ENCODE measurements at places on chromosomes 4 and X.

DNA sequence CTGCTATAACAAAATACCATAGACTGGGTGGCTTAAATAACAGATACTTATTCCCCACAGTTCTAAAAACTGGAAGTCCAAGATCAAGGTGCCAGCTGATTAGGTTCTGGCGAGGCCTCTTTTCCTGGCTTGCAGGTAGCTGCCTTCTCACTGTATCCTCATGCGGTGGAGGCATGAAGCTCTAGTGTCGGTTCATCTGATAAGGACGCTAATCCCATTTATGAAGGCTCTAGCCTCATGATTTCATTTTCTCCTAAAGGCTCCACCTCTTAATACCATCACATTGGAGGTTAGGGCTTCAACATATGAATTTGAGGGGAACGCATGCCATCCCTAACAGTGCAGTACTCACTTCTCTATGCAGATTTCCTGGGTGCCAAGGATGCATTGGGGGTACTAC is 57.9 kb upstream of the STIM2 start:
- DNase-seq = no peak

DNA sequence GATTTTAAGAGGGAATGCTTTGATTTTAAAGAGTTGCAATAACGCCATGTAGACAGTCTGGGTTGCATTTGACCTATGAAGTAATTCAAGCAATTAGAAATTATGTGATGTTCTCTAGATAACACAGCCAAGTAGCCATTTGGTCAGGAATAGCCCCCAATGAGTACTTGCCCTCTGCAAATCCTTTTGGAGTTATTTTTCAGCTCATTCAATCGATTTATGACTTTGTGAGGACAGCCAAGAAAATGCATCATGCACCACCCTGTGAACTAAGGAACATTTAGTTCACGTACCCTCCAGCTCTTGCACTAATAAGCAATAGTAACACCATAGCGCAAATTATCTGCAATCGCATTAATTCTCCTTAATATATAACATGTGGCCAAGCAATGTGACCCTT is 552.6 kb upstream of the INTU start:
- no peak for DNase-seq

GRCh38 chrX:136822337-136823095 is 41.8 kb upstream of the ARHGEF6 start:
- DNase-seq = no peak

DNA sequence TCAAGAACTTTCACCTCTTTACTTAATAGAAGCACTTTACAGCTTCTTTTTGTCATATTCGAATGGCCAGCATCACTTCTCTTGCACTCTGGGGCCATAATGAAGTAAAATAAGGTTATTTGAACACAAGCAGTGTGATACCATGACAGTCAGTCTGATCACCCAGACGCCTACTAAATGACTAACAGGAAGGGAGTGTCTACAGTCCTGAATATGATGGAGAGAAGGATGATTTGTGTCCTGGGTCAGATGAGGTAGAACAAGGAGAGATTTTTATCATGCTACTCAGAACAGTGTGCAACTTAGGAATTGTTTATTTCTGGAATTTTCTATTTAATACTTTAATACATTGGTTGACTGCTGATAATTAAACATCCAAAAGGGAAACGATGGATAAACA is 284.2 kb upstream of the F9 start:
- DNase-seq = no peak

GRCh38 chrX:39592776-39593175 is 505.0 kb downstream of the BCOR start:
- DNase-seq = no peak

GRCh38 chrX:5113128-5113527 is 1115.5 kb downstream of the NLGN4X start:
- no peak for DNase-seq

DNA sequence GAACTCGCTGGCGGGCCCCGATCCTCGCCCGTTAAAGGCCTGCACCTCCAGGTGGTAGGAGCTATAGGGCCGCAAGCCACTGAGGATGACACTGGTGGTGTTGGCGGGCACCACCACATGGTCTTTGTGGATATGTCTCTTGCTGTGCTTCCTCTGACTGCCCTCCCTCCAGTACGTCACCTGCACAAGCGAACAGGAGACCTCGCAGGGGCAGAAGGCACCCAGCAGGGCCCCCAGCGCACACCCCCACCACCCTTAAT is 20.7 kb downstream of the L1CAM start:
- DNase-seq = no peak

DNA sequence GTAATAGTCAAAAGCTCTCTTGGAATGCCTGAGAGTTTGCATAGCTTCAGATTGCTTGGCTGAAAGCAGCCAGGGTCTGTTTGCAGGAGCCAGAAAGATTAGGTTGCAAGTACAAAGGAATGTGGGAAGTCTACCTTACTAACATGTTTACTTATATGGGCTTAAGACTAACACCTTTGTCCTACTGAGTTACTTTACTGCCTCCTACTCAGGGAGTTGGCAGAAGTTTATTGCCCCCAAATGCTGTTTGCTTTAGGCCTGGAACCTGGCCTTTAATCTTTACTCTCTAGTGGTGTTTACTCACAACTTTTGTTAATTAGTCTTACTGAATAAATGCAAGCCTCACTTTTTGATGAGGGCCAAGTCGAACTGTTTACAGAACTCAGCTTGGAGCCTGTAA is 219.4 kb upstream of the ZC4H2 start:
- DNase-seq = no peak

DNA sequence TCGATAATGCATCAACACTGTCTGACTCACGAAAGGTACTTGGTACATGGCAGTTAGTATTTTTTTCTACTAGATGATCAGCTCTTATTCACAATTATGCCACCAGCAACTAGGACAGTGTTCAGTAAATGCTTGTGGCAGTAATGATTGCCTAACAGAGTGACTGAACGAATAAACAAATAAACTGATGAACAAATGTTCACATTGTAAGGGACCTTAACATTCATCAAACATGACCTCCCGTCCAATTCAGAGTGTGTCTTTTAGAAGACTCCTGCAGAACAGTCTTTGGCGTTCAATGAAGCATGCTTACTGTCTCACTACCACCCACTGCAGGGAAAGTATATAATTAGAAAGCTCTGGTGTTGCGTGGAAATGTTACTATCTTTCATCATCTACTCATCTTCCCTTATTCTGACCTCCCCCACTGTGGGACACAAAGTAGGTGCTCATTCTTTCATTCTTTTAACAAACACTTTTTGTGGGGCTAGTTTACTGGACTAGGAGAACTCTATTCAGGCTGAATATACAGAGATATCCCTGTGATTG is 319.3 kb downstream of the RAB28 start:
- no peak for DNase-seq

DNA sequence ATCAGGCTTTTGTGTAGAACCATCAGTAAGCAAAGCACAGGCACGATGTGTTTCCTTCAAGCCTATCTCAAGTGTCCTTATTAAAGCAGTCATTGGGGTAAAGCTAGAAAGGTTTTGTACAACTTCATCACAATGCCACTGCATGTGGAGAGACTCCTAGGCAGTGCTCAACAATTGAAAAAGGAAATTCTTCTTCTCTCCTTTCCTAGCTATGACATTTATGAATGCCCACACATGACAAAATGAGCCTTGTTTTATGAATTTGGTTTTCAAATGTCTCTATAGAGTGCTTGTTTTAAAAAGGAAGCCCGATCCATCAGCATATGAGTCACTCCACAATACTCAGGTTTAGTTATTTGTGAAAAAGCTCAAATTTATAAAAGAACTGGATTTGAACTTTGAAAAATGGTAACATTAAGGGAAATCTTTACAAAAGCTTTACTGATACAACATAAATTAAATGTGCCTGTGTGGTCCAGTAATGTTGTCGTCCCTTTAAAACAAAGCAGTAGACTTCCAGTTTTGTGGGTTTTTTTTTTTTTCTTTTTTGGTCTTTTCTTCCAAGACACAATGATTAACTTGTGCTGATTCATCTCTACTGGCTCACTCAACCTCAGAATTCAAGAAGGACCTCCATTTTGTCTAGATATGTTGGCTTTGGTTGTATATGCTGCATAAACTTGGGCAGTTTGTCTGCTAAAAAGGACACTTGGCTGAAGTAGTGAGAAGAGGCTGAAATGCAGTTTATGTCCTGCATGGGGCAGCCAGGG is 273.8 kb downstream of the GASK1B start:
- no peak for DNase-seq

GRCh38 chr4:143383005-143383574 is 46.4 kb downstream of the GAB1 start:
- no peak for DNase-seq

- DNase-seq = no peak
Measured at GRCh38 chr4:105140684-105141490, 5.8 kb upstream of the TET2 start.

DNA sequence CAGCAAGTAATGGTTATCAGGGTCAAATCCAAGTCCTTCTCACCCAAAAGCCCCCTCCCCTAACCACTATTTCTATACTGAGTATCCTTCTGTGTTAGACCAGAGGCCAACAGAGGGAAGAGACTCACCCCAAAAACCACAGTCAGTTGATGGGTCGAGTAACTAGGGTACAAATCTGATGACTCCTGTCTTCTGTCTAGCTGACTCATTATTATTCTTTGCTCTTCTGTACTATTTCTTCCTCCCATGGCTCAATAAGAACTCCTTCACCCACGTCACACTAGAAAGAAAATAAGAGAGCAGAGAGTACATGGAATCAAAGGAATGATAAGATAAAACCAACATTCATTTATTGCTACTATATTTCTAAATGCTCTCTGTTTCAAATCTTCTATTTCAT is 2.0 kb downstream of the RAB40A start:
- no peak for DNase-seq

DNA sequence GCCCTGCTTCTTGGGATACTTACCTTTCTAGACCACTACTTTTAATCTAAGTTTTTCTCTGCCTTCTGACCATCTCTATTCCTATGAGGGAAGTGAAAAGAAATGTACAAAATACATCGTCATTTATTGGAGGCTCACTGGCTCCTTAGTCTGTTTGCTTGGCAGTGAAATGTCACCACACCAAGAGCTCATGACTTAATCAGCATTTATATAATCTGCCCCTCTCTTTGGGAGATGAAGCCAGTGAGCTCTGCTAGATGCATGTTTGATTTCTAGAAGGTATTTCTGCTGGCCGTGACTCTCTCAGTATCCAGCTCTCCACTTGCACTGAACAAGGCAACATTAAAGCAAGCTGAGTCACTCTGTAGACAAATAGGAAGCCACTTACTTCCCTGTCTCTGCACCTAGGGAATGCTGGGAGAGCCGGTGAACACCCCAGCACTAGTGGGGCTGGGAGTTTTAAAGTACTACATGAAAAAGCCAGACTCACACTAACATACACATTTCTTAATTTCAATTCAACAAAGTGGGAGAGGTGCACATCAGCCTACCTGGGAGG is 79.1 kb downstream of the MID1IP1 start:
- DNase-seq = no peak

GRCh38 chr4:185859111-185859510 is 47.1 kb upstream of the SORBS2 start:
- no peak for DNase-seq

DNA sequence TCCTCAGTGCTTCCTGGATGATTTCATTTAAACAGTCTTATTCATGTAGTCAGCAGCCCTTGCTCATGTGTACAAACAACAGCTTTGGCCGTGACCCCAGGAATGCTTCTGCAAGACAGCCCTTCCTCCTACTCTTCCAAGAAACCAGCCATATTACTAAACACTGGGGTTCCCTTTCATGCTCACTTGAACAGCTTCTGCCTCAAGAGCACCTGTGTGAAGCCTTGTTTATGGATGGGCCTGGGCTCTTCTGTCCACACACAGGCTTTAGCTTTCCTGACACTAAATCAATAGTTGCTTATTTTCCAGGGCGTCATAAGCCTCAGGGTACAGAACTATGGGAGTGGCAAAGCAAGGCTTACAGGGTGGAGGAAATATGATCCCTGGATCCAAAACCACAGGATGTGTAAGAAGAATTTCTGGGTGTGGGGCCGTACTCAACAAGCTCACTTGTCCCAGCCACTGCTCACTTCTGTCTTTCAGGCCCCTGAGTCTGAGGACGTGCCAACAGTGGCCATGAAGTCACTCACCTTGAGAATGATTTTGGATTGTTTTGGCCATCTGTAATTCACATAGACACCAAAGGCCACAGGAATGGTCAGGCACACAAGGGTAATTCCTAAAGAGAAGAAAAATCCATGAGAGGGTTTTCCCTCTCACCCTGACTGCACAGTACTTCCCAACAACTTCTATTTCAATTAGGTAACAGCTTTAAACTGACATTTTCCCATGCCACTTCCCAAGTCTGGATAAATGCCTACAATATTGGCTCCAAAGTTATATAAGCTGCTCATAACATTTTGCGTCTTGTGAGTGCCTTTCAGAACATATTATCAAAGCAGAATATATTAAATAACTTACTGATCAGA is 17.7 kb downstream of the SLC10A6 start:
- no peak for DNase-seq

DNA sequence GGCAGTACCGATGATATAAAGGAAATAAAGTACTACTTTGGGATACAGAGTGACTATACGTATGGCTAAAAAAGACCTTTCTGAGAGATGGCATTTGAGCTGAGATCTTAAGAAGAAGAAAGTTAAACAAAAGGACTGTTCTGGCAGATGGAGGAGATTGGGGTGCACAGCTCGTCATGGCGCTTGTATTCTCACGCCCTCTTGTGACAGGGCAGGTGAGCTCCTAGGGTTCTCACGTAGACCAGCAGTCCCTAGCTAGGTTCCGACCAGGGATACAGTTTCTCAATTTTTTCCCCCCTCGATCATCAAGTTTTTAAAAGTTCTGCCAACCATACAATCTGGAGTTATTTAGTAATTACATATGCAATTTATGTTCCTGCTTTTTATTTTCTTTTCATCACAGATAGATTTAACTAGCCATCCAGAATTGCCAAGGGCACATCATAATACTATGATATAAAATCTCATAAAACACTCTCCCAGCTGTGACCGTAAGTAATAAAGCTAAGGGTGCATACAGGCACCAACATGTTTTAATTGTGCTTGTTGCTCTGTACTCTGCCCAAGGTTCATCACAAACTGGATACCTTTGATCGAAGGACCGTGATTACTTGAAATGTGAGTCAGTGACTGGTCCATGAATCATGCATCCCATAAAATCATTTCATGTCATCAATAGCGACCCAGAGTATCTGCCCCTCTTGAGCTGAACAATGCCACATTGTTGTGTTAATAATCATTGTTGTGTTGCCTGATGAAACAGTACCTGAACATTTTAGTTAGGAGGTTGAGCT is 69.4 kb upstream of the ZNF518B start:
- no peak for DNase-seq

GRCh38 chr4:109332926-109333464 is 30.5 kb upstream of the COL25A1 start:
- no peak for DNase-seq

Data from progenitor cell of endocrine pancreas (in vitro differentiated cells).